ENCODE measurements at places on chromosomes 6 and 20.

GRCh38 chr20:63498960-63499337, at the start of gene EEF1A2:
Gene EEF1A2, minus strand, starts transcription at chr20:63499083. Its CDS starts 1,320 bp downstream, at chr20:63497763.
- peak; percentile 76 for DNase-seq

- DNase-seq = no peak
Observed at GRCh38 chr6:44462797-44463727, 75.6 kb downstream of the CDC5L start.

DNA sequence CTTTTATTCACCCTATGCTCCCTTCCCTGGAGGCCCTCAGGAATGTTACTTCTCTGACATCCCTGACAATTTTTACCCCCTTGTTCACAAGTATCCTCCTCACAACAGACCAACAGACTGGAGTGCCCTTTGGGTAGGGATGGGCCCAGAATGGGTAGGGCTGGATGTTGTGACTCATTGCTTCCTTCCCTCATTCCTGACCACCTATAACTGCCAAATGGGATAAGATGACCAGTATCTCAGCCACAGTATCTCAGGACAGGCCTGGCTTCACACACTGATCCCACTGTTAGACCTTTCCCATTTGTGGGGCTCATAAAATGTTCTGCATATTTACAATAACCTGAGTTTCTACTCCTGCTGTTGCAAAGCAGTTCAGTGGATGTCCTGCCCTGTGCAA, 223.0 kb upstream of the LRFN2 start:
- no peak for DNase-seq

DNA sequence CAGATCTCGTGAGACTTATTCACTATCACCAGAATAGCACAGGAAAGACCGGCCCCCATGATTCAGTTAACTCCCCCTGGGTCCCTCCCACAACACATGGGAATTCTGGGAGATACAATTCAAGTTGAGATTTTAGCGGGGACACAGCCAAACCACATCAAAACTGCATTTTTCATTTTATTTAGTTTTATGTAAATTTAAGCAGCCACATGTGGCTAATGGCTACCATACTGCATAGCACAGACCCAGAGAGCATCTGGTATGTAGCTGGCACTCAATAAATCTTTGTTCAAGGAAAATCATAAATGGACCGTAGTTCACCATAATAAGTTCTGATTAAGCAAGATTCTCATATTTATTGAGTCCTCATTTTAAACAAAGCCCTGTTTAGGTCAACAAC, 15.3 kb downstream of the GFOD1 start:
- no peak for DNase-seq

DNA sequence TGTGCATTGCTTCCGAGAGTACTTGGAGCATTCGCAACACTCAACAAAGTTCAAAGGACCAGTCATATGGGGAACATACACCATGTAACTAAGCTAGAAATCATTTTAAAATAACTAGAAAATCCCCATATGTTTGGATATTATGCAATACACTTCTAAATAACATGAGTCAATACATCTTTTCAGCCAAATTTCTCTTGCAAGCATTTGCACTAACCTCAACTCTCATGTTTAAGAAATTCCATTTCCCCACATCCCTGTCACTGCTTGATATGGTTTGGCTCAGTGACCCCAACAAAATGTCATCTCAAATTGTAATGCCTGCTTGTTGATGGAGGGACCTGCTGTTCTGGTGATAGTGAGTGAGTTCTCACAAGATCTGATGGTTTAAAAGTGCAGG, 85.7 kb upstream of the CST7 start:
- DNase-seq = no peak

DNA sequence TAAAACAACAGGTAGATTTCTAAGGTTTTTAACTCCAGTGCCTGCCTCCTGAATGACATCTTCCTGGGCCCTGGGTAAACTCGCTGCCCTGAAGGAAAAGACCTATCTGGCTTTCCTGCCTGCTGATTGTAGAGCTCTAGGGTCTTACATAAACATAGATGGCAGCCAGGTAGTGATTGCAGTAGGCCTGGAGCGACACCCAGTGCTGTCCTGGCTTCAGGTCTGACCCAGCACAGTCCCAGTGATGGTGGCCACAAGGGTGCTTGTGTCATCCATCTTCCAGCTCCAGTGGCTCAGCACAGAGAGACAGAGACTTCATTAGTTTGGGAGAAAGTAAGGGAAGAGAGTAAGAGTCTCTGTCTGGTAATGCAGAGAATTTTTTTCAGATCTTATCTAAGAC, 542.9 kb upstream of the IMPG1 start:
- no peak for DNase-seq

- no peak for DNase-seq
Observed at GRCh38 chr6:145561095-145562072, 173.9 kb downstream of the EPM2A start.

GRCh38 chr6:166586424-166587156, at the start of gene RAMACL:
Gene RAMACL, minus strand, starts transcription at chr6:166586678. Its CDS starts 201 bp downstream, at chr6:166586477.
- DNase-seq = peak; percentile 57

DNA sequence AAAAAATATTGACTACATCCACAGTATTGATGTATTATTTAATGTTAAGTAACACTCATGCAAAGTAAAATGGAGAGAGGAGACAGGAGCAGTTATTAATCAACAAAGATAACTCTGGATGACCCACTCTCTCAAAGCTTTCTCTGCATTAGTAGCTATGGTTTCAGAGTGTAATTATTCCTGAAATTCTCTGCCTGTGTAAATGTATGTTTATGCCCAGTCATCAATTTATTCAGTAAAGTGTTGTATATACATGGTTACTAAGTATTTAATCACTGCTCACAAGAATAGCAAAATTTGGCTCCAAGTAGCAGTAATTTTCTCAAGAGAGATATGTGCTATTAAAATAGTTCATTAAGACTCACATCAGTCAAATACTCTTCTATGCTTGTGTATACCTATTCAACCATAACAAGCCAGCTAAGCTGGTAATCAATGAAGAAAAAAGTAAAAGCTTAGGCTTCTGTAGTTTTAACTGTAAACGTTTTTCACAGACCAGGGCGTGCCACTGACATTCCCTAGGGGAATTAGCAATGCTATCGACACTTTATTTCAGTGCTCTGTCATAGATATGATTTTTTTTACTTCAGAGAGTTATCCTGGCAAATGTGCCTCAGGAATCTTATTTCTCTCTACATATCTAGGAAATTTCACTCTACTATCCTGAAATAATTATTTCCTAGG, 54.0 kb upstream of the RAB32 start:
- no peak for DNase-seq

DNA sequence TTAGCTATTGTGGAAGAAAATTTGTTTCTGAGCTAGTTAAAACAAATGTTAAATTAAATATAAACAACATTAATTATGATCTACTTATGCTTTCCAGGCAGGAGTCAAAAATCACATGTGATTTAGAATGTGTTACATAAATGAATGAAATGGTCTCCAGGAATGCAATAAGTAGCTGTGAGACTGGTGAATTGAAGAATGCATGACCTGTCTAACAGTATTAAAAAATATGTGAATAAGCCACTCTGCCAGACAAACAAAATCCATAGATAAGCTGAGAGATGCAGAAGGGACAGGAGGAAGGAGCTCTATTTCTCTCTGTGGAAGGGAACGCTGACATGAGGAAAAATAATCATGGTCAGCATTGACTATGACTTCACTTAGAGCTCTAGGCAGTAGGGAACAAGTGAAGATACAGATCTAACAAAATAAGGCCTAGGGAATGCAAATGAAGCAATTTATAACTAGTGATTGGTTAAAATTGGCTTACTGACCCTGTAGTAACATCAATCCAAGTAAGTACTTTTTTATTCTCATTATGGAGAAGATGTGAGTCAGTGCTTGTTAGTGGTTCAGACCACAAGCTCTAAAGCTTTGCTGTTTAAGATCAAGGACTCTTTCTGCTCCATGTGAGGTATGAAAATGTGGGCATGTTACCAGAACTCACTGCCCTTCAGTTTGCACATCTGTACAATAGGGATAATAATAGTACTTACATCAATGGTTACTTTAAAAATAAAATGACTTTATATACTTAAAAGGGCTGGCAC, 432.6 kb downstream of the MMUT start:
- DNase-seq = no peak

DNA sequence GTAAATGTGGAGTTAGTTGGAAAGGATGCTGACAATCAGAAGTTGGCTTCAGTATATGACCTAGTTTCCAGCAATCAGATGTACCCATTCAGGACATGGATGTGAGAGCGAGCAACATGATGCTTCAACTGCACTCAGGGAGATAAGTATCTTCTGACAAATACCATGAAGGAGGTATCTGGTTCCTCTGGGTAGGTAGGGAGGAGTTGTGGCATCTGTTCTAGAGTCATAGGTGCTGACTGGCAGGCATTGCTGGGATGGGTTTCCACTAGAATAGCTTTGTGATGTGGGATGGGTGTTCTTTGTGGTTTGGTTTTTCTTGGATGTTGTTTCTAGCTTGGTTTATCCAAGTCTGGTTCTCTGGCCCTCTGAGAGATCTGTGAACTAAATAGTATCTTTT, 3.9 kb upstream of the REV3L start:
- DNase-seq = peak; percentile 30

DNA sequence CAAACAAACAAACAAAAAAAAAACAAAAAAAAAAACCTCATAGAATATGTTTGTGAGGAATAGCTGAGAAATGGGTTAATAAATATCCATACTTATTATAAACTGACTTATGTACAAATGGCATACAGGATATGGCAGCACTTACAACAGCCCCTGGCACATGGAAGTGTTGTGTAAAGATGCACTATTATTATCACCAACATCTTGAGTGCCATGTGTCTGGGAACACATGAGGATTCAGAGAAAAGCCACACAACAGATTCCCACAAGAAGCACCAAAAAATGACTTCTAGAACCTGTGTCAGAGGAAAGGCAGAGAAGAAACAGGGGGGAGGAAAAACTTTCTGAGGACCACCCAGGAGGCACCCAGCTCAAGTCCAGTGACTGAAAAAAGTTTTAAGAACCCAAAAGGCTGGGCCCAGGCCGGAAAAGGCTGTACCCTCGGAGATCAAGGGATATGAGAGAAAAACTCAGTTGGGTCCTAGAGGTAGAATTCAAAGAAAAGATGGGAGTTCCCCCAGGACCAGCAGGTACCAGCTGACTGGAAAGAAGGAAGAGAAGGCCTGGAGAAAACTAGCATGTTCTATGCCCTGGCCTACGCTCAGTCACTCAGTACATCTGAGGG, 9.4 kb upstream of the TAF8 start:
- DNase-seq = no peak

GRCh38 chr20:41382791-41383305, 16.2 kb upstream of the EMILIN3 start:
- no peak for DNase-seq

GRCh38 chr6:115712291-115712961, 348.3 kb downstream of the FRK start:
- DNase-seq = no peak

DNA sequence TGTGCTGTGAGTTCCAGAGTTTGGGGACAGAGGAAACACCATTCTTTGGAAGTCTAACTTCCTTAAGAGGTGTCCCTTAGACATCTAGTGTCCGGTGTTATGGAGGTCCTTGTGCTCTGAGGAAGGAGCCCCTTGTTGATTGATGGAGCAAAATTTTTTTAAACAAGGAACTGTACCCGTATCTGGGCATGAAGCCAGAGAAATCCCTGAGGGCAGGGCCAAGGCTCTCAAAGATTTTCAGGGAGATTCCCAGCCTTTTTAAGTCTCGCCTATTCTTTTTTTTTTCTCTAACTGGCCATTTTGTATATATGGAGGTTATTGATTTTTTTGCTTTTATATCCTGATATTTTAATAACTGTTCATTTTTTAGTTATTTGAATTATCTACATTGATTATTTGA, 45.9 kb downstream of the TRIM38 start:
- no peak for DNase-seq

DNA sequence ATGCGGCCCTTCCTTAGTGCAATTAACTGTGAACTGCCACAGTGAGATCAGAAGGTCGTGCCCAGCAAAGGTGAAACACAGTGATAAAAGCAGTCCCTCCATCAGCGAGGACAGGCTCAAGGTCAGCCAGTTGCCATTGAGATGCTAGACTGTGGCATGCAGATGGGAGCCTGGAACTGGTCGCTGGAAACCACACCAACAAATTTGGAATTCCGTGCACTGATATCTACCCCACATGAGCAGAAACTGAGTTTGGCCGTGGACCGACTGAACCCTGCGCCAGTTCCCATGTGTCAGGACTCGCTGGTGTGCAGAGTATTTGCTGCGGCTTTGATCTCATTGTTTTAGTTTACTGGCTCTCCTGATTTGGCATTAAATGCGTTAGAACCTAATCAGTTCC, 125.6 kb upstream of the QKI start:
- no peak for DNase-seq

- no peak for DNase-seq
Observed at GRCh38 chr6:147614501-147614900, 106.0 kb downstream of the SAMD5 start.

GRCh38 chr20:24694727-24695528, 225.5 kb downstream of the SYNDIG1 start:
- DNase-seq = no peak

- no peak for DNase-seq
Observed at GRCh38 chr6:154134471-154135147, 95.6 kb downstream of the OPRM1 start.

DNA sequence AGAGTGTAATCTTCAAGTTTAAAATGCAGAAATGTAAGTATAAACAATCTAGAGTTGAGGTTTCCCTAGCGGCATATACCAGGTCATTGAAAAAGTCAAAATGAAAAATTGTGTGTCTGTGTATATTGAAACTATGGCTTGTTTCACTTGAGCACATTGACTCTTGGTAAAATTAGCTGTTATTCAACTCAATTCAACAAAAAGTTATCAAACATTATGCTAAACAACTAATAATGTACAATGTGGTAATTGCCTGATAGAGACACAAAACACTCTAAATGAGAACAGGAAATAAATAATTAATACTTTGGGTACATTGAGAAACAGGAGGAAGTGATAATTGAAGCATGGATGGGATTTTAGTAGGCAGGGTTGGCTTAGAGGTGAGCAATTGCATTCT, 444.8 kb downstream of the CDKAL1 start:
- DNase-seq = no peak

- DNase-seq = no peak
Observed at GRCh38 chr20:57714409-57715267, 4.8 kb upstream of the PMEPA1 start.

DNA sequence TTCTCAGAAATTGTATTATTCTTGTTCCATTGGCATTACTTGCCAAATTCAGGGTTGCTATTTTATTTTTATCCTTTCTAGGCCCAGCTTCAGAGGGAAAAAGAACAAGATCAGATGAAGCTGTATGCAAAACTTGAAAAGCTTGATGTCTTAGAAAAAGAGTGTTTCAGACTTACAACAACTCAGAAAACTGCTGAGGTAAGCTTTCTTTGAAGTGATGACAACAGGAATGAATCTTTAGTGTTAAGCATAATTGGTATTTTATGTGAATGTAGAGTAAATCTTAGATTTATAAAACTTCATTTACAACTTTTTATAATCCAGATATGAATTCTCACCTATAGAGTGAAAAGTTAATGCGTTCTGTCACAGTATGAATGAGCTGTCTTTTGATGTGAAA, 58.4 kb downstream of the CEP57L1 start:
- no peak for DNase-seq

All from SK-N-DZ (cell line).